ENCODE measurements at places on chromosomes 5 and 9.
A peak's percentile ranks its signal among the peaks of the same experiment; 100 is the strongest.

DNA sequence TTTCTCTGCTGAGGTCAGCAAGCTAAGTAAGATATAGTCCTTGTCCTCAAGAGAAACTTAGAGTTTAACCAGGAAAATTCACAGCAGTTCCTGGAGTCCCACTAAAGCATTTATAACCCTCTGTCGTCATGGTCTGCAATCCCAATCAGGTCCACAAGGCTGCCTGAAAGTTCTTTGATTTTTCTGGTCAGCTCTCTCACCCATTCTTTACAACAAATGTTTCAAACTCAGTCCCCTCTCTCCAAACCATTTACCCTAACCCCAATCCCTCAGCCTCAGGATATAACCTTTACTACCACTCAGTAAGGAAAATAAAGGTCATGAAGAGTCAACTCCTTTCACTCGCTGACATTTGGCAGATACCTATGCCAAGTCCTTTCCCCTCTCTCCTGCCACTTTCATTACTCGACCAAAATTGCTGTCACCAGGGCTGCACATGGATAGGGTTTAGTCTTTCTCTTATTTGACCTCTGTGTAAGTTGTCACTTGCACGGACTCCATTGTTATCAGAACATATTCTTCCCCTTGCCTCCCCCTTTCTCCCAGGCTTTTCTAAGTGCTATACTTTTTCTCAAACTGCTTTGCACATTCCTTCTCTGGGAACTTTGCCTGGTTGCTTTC lies 936.6 kb downstream of the NR2F1-AS1 start:
- DNase-seq: no peak

- peak; percentile 26 for DNase-seq
Measured at GRCh38 chr9:136373300-136374182, at the start of gene CARD9. Gene CARD9 (minus strand): TSS chr9:136373669. CDS start chr9:136372078, 1,591 bp downstream.

- DNase-seq: no peak
Measured at GRCh38 chr5:138543730-138544104, 681 bp upstream of the ETF1 start.

DNA sequence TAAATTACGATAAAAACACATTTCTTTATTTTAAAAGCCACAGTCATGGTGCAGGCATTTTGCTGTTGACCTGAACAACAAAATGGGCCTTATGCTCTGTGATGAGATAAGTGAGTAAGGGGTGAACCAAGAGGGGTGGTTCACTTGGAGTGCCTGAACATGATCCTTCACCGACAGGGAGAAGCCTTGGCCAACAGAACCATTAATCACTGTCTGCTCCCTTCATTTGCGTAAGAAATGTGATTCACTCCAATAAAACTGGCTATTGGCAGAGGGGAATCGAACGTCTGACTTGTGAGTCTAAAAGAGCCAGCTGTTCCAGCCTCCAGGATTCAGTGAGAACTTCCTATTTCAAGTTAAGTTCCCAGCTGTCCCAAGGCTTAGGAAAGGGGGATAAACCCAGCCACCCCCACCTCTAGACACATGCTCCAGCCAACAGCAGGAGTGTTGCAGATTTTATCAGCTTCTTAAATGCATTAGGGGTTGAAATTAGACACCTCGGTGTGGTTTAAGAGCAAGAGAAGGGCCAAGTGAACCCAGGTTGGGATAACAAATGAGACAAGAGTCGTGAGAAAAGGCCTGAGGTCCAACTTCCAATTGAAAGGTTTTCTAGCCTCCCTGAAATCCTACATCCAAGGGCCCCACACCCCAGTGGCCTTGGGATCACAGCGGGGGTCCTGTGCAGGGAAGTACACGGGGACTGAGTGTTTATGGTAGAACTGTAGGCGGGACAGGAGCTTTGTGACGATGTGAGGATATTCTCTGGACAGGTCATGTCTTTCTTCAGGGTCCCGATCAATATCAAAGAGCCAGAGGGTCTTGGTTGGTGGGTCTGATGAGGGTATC lies 131.4 kb upstream of the LHFPL2 start:
- no peak for DNase-seq

DNA sequence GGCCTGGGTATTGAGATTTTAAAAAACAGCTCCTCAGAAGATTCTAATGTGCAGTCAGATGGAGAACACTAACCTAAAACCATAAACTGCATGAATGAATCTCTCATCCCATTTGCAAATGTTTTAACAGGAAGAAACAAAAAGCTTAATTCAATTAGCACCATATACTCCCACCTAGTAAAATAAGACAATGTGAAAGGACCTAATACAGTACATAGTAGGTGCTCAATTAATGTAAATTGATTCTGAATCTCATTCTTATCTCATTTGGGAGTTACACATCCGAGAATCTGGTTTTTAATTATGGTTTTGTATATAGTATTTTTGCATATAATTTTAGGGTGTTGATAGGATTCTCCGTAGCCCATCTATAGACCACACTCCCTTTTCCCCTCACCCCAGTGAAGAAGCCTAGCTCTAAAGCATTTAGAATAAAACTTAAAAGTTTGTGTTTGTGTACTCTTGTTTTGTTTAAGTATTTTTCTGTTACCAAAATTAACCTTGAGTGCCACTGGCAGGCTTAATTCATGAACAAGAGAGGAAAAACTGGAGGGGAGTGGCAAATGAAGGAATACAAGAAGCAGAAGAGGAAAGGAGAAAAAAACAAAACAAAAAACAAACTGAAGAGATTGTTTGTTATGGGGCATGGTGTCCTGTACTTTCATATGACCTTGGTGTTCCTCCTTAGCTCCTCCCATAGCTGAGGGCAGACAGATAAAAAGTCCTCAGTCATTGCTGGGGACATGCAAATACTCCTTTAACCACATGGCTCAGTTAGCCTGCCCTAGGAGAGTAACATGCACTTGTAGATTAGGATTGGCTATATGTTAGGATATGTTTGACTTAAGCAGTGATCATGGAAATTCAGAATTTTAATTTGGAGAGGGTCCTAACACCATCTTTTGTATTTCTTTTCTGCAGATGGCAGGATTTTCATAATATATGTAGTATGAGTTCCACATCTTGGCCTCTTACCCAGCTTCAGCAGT lies 1.2 kb downstream of the RNF14 start:
- no peak for DNase-seq

DNA sequence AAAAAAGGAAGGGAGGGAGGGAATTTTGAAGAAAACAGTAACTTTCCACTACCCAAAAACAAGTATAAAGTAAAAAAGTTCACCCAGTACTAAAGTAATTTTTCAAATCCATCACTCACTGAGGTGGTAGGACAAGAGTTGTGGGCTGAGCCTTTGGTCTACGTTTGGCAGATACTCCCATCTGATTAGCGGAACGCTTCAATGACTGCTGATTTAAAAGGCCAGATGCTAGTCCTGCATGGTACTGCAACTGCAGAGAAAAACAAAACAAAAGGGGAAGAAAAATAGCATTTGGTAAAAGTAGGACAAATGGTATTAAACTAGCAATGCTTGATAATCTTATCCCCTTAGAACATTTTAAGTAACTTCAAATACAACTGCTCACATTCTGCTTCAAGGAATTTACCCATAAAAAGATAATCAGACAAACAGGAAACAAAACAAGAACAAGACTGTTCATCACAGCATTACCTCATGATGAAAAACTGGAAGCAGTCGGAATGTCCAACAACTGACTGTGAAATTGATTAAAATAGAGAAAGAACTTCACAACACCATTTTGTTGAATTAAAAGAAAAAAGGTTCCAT lies 65.4 kb downstream of the MED27 start:
- no peak for DNase-seq
